Stimulated activated CD4-positive, alpha-beta T cell treated with anti-CD3 and anti-CD28 coated beads, Interleukin-15, amount 100 ng/mL, for 1 hour (primary cell): ENCODE measurements at places on chromosomes 3 and 15.

DNA sequence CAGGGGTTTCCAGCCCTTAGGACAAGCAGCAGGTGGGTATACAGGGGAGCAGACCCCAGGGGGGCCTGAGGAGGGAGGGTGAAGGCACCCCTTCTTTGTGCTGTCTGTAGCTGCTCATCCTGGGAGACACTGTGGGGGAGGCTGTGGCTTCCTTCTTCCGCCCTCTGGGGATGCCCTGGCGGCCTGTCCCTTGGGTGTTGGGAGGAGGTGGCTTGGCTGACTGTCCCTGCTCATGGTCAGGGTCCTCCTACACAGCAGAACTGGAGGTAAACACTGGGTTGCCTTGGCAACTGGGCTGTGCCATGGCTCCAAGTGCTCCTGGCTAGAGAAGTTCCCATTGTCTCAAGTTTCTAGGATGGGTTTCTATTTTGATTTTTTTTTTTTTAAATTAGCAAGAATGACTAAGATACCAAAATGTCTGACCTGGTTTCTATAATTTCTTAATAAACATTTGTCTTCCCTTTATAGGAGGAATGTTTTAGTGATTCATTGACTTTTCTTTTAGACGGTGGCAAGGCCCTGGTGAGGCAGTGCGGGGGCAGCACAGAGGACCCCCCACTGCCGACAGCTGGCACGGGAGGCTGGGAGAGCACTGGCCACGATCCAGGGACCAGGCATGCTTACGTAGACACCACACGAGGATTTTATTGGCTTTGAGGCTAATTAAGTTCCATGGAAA, 12.4 kb downstream of the KLF13 start:
- DNase-seq, result no peak

DNA sequence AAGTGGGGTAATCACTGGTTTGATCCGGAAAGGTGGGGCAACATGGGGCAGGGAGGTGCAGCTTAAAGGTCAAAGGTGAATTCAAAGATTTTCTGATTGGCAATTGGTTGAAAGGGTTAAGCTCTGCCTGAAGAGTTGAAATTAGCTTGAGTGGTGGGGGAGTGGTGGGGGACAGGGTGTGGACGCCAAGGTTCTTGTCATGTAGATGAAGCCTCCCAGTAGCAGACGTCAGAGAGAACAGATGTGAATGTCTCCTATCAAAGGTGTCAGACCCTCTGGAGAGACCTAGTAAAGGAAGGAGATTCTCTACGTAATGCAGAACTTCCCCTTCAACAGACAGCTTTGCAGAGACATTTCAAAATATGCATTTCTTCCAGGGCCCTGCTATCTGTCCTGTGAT, 62.8 kb downstream of the ABCC5 start:
- no peak for DNase-seq

GRCh38 chr3:17153209-17153608, 268.5 kb downstream of the PLCL2 start:
- no peak for DNase-seq

GRCh38 chr3:187967993-187968392, 186.0 kb upstream of the LPP start:
- DNase-seq, result no peak

DNA sequence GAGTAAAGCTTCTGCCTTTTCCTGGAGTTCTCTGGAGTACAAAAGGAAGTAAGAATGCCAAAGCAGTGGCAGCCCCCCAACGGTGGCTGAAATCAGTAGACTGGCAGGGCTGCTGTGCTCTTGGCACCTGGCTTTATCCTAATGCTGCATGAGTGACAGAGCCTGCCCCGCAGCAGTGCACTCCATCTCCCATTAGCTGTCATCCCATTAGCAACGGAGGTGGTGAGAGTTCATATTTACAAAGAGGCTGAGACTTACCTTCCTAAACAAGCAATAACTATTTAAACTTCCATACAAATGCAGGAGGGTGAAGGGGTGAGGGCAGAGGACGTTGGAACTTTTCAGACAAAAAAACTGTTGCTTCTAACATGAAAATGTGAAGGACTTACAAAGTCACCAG, 51.9 kb downstream of the SERPINI1 start:
- no peak for DNase-seq

DNA sequence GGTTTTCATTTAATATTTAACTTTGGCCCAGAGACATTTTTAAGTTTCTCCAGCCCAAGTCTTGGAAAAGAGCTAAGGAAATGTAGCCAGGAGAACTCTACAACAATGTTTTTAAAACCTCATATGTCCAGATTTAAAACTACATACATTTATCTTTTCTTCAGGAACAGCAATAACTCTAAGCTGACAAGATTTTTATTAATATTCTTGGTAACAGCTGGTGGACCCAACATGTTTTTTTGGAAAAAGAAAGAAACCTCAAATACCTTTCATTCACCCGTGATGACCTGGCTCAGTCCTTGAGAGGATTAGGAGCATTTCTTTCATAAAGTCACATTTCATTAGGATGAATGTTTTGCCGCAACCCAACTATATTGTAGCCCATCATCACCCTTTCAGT, 50.4 kb upstream of the CMSS1 start:
- no peak for DNase-seq

DNA sequence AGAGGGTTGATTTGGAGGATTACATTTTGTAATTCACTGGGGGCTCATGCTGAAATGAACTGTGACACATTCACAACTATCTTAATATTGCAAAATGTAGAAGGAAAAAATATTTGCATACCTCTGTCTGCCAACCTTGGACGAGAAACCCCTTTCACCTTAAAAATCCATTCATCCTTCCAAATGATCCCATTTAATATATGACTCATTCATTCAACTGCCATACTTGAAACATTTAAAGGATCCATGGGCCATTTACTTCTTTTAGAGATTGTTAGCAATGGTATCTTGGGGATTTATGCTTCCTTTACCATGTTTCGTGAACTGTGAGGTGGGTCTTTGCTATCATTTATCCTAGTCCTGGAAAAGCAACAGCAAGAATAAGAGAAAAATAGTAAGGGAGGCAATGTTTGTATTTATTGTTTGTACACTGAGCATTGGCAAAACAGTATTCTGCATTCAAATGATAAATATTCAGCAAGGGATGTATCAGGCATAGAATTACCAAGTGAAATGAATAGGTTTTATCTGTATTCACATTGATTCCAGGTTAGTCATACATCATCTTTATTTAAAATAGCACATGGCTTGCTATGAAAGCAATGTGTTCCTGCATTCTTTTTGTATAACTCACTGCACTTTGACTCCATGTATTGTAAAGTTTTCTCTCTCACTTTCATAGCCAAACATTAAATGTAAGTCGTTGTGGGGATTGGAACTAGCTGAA, 378.1 kb downstream of the NSUN3 start:
- DNase-seq, result no peak
